Right lung (tissue), 10 donors: ENCODE measurements at places on chromosomes 3 and 15. TPM values are rescaled to one million over a fixed set of nuclear protein-coding genes. Genes with fewer than 3 reads are reported as not detected.

- no peak for DNase-seq
Measured at GRCh38 chr3:196055683-196056270, 26.1 kb downstream of the TFRC start.

DNA sequence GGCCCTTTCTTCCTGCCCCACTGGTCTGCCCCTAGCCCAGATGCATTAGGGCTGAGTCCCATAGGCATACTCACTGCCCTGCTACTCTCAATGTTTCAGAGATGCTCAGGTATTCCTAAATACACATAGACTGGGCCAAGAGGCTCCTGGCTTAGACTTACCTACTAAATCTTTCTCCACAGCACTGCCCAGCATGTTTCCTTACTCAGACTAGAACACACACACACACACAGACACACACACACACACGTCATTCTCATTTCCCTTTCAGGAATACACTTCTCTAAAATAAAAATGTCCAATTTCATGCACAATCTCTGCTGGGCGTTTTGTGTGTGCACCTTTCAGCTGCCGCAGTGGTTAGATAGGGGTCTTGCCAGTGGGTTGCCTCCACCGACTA is 175.7 kb downstream of the FAM43A start:
- no peak for DNase-seq

TRIM42 gene
- polyA plus RNA-seq = not detected

DNA sequence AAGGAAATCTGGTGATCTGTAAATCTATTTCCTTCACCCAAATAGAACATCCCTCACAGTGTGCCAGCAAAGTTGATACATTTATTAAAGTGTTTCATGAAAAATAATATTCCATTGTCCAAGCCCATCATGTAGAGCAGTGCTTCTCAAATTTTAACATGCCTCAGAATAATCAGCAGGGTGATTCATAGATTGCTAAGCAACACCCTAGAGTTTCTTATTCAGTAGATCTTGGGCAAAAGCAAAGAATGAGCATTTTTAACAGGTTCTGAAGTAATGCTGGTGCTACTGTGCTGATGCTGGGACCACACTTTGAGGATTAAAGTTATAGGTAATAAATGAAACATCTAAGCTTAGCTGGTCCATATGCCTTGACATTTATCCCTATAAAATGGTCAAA is 210.5 kb downstream of the ZIC4 start:
- no peak for DNase-seq

GRCh38 chr3:142940472-142940871 is 23.0 kb downstream of the PAQR9 start:
- DNase-seq = no peak

DNA sequence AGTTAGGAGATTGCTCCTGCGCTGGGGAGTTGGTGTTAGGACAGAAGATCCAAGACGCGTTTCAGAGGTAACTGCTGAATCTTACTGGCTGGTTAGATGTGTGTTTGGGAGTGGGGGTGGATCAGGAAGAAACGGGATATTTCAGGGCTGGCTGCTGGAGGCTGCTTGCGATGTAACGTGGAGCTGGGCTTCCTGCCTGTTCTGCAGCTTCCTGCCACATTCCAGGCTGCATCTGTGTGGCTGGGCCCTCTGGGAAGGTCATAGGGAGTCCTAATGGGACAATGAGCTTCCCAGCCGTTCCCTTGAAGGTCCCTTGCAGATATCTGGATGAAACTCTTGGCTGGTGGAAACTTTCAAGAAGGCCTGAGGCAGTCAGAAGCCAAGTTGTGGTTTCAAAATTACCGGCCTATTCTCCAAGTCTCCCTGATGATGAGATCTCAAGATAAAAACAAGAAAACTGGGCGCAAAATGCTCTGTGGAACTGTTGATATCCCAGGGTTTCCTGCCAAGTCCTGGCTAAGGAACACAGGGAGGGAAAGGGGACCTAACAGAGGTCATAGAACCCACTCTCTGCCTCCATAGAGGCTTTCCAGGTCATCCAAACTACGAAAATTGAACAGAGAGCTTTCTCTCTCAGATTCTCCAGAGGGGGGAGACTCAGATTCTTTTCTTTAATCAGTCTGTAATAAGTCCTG is 67.0 kb downstream of the NOX5 start:
- DNase-seq = peak; percentile 66

DNA sequence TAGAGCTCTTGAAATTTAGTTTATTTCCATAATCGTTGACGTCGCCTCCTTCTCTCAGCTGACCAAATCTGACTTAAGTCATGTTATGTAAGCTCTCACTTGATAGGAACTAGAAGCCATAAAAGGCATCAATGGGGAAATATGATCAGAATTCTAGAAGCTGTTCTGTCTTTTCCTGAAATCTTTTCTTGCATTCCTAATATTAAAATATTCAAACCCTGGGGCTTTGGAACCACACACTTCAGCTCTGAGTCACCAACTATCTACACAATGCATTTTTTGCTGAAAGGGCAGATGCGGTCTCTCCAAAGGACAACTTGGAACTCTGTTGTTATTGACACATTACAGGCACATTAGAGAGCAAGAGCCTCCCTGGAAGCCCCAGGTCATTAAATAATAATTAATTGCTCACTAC is 91.3 kb downstream of the LARS2 start:
- no peak for DNase-seq
